WTC11 (cell line): ENCODE measurements at places on chromosomes 2 and 18.

GRCh38 chr2:119315241-119315925 lies 51.3 kb downstream of the C2orf76 start:
- DNase-seq = no peak

DNA sequence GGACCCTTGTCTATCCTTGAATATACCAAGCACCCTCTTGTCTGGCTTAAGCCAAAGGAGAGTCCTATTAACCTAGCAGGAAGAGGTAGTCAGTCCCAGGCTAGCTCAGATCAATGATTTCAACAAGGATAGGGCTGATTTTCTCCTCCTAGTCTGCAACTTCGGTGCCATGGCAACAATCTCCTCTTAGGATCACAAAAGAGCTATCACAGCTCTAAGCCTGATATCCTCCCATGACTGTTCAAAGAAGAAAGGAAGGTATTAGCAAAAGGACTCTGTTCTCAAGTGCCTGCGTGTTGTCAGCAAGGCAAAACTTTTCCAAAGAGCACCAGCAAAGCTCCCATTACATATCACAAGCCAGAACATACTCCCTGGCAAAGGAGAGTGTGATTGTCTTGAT lies 58.7 kb upstream of the DDX18 start:
- no peak for DNase-seq

DNA sequence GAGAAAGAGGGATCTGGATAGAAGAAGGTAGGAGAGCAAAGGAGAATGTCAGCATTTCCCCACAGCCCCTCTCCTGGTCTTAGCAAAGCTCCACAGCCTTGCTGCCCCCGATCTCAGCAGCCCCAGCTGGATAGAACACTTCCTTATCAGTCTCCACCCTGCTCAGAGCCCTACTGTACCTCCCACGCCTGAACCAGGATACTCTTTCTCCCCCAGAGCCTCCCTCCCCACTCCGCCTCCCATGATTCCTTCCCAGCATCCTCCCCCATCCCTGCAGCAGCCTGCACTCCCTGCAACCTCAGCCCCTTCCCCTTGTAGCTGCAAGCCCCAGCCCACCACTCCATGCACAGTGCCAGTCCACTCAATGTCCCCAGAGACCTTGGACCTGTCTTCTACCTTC lies 25.8 kb downstream of the PLB1 start:
- DNase-seq = no peak

- DNase-seq = no peak
Measured at GRCh38 chr2:52082646-52083045, 1050.7 kb upstream of the NRXN1 start.

GRCh38 chr18:65352186-65352585 lies 398.6 kb upstream of the CDH7 start:
- DNase-seq = no peak

DNA sequence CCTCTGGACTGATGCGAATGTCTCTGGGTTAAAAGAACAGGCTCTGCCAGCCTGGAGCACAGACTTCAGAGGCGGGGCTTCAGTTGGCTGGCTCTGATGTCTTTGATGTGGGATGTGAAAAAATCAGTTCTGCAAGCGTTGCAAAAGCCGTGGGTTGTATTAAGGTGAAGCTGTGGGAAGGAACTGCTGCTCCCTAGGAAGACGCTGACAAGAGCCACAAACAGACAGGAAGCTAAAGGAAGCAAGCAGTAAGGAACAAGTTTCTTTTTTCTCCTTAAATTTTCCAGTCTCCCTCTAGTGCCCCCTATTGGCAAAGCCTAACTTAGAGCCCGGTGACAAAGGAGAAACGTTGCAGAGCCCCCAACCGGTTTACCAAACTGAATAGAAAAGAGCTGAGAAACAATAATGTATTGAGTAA lies 239.0 kb downstream of the CCDC178 start:
- peak; percentile 64 for DNase-seq

GRCh38 chr18:33914399-33914798 lies 310.3 kb downstream of the NOL4 start:
- no peak for DNase-seq

DNA sequence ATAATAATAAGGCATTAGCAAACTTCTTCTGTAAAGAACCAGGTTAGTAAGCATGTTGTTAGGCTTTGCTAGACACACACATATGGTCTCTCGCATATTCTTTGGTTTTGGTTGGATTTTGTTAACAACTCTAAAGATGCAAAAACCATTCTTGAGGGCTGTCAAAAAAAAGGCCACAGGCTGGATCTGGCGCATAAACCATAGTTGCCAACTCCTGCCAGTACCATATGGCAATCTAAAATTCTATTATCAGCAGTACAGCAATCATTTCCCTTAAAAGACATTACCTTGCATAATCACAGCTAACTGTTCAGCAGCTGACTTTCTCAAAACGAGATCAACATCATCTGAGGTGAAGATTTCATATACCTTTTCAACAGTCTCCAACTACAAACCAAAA lies 63.5 kb downstream of the RTTN start:
- no peak for DNase-seq

DNA sequence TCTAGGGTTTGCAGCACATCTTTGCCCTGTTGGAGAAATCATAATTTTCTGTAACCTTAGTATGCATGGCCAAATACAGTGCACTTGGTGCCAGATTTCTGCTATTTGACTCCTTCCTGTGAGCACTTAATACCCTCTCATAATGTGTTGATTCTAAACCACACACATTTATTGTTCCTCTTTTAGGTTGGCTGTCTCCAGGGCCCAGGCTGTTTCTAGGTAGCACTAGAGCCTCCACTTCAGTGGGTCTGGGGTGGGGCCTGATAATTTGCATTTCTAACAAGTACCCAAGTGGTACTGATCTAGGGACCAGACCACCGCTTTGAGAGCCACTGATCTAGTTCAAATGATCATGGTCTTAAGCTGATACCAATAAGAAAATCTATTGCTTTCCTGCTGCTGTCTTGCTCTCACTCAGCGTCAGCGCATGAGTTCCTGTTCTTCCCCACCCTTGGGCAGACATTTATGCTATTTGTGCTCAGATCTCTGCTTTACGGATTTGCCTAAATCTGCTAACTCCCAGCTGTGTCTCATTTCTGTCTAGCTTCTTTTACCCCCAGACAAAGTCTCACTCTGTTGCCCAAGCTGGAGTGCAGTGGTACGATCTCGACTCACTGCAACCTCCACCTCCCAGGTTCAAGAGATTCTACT lies 7.4 kb downstream of the PTRHD1 start:
- no peak for DNase-seq

GRCh38 chr18:58065956-58066355 lies 21.9 kb downstream of the NEDD4L start:
- DNase-seq = no peak

- no peak for DNase-seq
Measured at GRCh38 chr2:98894331-98895000, 41.6 kb downstream of the CRACDL start.

- DNase-seq = no peak
Measured at GRCh38 chr18:21117409-21118131, 6.0 kb upstream of the ROCK1 start.

GRCh38 chr2:78417355-78417754 lies 608.1 kb upstream of the REG3G start:
- no peak for DNase-seq

GRCh38 chr2:102841107-102841840 lies 79.4 kb downstream of the TMEM182 start:
- DNase-seq = peak; percentile 77

GRCh38 chr18:37322492-37323035 lies 243.0 kb downstream of the CELF4 start:
- DNase-seq = peak; percentile 73

GRCh38 chr2:196725882-196726281 lies 73.6 kb downstream of the GTF3C3 start:
- no peak for DNase-seq

DNA sequence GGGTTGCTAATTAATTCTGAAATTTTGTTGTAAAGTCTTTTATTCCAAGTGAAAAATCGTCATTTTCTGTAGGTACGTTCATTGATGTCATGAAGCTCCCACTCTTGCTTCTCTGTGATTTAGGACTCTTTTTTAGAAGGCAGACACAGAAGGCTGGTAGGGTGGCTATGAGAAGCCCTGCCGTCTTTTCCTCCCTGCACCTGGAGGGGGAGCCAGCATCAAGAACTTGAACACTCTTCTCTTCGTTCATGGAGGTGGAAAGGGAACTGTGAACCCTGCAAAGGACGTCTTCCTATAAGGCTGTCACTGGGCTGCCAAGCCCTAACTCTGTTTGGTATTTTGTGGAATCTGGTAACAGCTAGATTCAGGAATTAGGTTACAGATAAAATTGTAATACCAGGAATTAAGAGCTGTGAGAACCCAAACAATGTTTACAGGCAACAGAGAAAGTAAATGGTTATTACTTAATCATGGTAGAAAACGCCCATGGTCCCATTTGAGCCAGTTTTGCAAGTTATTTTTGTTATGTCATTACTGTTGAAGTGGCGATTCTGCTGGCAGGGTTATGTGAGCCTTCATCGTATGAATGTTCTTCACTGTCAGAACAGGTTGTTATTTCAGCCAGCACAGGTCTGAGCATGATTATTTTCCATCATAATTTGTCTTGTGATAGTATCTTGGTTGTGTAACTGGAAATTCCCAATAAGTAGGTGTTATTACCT lies 112.2 kb downstream of the OSBPL6 start:
- DNase-seq = peak; percentile 70

DNA sequence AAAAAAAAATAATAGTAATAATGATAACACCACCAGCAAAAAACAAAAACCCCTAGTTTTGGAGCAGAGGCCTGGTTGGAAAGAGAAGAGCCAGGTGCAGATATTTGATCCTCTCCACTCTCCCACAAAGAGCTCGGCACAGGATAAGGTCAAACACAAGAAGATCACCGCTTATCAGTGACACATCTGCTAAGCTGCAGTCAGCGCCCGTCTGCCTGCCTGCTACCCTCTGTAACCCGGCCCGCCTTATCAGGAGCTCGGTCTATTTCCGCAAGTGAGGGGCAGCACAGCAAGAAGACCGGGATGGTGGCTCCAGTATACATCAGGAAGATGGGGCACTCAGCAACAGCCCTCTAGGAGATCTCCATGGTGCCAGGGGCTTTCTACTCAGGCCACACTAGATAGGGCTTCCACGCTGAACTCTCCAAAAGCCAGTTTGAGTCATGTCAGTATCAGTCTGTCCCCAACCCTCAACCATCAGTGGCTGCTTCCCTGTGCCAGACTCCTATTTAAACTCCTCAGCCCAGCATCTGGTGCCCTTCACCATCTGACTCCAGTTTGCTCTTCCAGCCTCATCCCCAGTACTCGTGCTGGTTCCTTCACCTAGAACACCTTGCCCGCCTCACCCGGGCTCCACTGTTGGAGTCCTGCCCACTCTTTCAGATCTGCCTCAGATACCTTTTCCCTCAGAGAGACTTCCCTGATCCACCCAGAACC lies 67.3 kb upstream of the PPP1CB start:
- DNase-seq = no peak

DNA sequence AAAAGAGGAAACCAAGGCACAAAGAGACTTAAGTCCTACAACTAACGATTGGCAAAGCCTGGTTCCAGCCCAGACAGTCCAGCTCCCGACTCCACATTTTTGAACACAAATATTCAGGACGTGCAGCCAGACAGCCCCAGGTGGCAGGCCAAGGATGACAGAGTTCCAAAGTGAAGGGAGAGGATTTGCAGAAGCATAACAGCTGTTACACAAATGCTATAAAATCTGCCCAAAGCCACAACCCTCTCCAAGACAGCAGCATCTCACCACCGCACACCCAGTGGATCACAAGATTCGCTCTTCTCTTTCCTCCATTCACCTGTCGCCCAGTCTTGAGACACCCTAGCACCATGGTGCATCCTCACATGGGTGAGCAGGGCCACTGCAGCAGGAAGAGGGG lies 227.1 kb upstream of the ID2 start:
- no peak for DNase-seq

DNA sequence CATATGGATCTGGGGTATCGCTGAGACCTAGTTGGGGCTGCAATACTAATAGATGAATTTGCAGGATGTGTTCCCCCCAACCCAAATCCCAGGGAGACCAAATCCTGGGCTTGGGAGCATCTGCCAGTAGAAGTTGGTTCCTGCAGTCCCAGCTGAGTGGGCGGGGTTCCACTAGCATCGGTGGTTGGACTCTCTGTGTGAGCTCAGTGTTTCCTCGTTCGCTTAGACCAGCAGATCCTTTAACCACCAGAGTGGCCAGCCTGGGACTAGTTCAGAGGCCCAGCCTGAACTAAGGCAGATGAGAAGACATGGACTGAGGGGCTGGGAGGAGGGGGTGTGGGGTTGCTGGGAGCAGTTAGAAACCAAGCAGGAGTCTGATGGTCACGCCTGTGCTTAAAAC lies 40.7 kb downstream of the PCARE start:
- no peak for DNase-seq

GRCh38 chr2:41933585-41934320 lies 114.1 kb upstream of the PKDCC start:
- no peak for DNase-seq

DNA sequence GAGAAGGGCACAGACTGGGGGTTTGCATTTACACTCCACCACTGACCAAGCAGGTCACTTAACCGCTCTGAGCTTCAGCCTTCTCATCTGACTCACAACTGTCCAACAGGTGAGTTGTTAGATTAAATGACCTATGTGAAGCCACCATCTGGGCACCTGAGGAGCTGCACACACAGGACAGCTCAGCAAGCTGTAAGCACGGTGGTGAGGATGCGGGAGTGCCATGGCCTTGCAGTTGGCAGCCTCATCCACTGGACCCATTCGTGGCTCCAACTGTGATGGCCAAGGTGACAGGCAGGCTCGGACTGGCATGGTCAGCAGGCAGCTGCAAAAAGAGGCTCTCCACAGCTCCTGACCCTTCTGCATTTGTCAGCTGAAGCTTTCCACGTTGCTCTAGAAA lies 23.3 kb upstream of the AMMECR1L start:
- no peak for DNase-seq

GRCh38 chr18:10213526-10213925 lies 240.9 kb upstream of the APCDD1 start:
- DNase-seq = no peak

GRCh38 chr18:49898421-49898820 lies 85.1 kb upstream of the ACAA2 start:
- peak; percentile 62 for DNase-seq

GRCh38 chr2:81437456-81438000 lies 1133.0 kb upstream of the LRRTM1 start:
- DNase-seq = no peak

DNA sequence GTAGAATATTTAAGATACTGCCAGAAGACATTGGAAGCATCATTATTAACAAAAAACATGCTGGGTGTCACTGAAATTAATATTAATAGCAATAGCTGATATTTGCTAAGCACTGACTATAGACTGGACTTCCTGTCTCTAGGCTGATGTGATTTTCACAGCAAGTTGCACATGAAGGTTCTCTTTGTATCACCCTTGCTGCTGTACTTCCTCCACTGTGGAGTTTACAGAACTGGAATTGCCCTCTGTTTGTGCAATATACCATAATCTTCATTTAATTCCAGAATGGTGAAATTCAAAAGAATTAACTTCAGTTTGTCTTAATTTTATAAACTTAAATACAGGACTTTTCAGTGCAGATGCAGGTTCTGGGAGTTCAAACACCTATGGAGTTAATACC lies 585.1 kb downstream of the RNF144A start:
- no peak for DNase-seq

GRCh38 chr2:96320728-96321622 lies 4.1 kb upstream of the ITPRIPL1 start:
- DNase-seq = peak; percentile 55

GRCh38 chr2:38147333-38148121 lies 71.6 kb upstream of the CYP1B1 start:
- no peak for DNase-seq
